Glutamatergic neuron (in vitro differentiated cells): ENCODE measurements at places on chromosomes 5 and 9. TPM values are rescaled to one million over a fixed set of nuclear protein-coding genes. Genes with fewer than 3 reads are reported as not detected.

- DNase-seq = no peak
Measured at GRCh38 chr5:123805300-123805699, 293.3 kb downstream of the CSNK1G3 start.

DNA sequence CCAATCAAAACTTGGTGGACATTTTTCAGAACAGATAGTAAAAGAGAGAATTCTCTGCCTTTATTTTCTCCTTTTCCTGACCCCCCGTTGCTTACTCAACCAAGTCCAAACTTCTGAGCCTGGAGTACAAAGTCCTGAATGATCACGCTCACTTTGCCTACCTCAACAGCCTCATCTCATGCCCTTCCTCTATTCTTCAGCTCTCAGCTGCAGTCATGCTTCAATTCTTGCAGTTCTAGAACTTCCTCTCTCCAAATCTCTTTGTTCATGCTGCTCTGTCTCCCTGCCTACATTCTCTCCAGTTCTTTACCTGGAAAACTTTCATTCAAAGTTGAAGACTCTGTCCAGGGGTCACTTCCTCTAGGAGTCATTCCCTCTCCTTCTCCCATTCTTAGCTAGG is 398.5 kb upstream of the SLC24A2 start:
- DNase-seq = no peak

- DNase-seq = no peak
Measured at GRCh38 chr5:147240266-147240985, 5.6 kb downstream of the STK32A start.

DNA sequence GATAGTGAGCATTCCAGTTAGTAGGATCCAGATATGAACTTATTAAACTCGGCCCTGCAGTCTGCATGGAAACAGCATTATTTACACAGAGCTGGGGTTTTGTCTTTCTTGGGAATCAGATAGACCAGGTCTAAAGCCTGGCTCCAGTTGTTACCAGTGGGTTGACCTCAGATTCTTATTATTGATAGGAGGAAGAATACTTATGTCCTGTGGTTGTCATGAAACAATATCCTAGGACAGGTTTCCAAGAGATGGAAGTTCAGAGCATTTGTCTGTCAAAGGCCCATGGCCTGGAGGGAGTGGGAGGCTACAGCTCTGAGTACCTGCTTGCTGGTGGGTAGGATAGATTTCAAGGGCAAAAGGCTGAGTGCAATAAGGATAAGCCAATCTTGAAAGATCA is 129.2 kb downstream of the BOD1 start:
- DNase-seq = no peak

C8G gene
- total RNA-seq = 14.5 TPM
